ENCODE measurements at places on chromosomes 16 and 17. TPM values are rescaled to one million over a fixed set of nuclear protein-coding genes. Genes with fewer than 3 reads are reported as not detected.

Gene TBC1D3D
- not detected for total RNA-seq

Gene CPHXL2
- not detected for total RNA-seq

Gene AOC2
- total RNA-seq: not detected

Gene OR2C1
- total RNA-seq: 0.56 TPM

Gene CPNE2
- 16.0 TPM for total RNA-seq

Gene TPSD1
- total RNA-seq: not detected

Gene SLC5A11
- not detected for total RNA-seq

Gene TBC1D3K
- total RNA-seq: not detected

Gene PEX12
- total RNA-seq: 8.9 TPM

Gene VWA3A
- total RNA-seq: not detected

Gene LRRC46
- total RNA-seq: not detected

Gene NLGN2
- total RNA-seq: 6.3 TPM

Gene CTF1
- total RNA-seq: 7.6 TPM

Gene MARCHF10
- not detected for total RNA-seq

Gene CES4A
- 7.8 TPM for total RNA-seq

Gene TP53TG3B
- total RNA-seq: not detected

Gene APOH
- not detected for total RNA-seq

Gene ANKRD40CL
- not detected for total RNA-seq

Gene ZNF213
- 7.9 TPM for total RNA-seq

Gene TOX3
- not detected for total RNA-seq

Gene FOXC2
- total RNA-seq: 2.6 TPM

Gene SLFN12
- total RNA-seq: 3.6 TPM

Gene UNC13D
- total RNA-seq: 25.9 TPM

Gene KLHL10
- total RNA-seq: not detected

Gene GAST
- total RNA-seq: not detected

Gene TADA2A
- total RNA-seq: 6.8 TPM

Gene FAM234A
- 227 TPM for total RNA-seq

Gene TBC1D16
- total RNA-seq: 19.4 TPM

Gene TMEM114
- not detected for total RNA-seq

Gene PRSS33
- not detected for total RNA-seq

Gene TBC1D3
- not detected for total RNA-seq

Gene KRT40
- not detected for total RNA-seq

Gene NUPR1
- 26.9 TPM for total RNA-seq

Gene TEX14
- not detected for total RNA-seq

Gene NIP7
- 6.6 TPM for total RNA-seq

Gene TBC1D3C
- not detected for total RNA-seq

Gene VASN
- total RNA-seq: 17.9 TPM

Gene TP53TG3F
- total RNA-seq: not detected

Gene PIPOX
- total RNA-seq: 0.79 TPM

Gene PPP1R9B
- total RNA-seq: 16.9 TPM

Gene OR1A1
- not detected for total RNA-seq

Gene TBX4
- not detected for total RNA-seq

Gene NPIPA5
- 3.8 TPM for total RNA-seq

Gene KCNH6
- not detected for total RNA-seq

Gene NPIPA7
- 3.5 TPM for total RNA-seq

Gene HBQ1
- total RNA-seq: 2.8 TPM

Gene ACSM2B
- not detected for total RNA-seq

Gene MSL1
- 42.2 TPM for total RNA-seq
